ENCODE measurements at places on chromosomes 1 and 21.
A peak's percentile ranks its signal among the peaks of the same experiment; 100 is the strongest.

DNA sequence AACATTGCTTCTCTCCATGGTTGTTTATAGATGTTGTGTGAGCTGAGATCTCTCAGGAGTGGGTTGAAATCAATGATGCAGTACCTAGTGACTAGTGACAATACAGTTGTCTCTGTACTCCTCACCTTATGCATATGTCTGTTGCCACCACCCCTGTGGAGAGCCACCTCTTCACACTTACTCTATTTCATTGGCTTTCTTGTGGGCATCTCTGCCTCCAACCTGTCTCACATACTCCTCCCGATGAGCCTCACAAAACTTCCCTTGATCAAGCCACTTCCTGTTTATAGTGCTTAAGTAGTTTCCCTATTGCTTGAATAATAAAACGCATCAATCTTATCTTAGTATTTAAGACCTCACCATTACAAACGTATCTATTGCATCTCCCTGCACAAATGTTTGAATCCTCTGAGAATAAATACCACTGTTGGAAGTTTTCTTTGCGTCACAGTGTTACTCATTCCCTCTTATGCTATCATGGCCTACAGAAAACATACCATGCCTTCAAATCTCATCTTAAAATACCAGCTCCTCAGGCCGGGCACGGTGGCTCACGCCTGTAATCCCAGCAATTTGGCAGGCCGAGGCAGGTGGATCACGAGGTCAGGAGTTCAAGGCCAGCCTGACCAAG is 54.7 kb upstream of the GREM2 start:
- DNase-seq, result no peak

DNA sequence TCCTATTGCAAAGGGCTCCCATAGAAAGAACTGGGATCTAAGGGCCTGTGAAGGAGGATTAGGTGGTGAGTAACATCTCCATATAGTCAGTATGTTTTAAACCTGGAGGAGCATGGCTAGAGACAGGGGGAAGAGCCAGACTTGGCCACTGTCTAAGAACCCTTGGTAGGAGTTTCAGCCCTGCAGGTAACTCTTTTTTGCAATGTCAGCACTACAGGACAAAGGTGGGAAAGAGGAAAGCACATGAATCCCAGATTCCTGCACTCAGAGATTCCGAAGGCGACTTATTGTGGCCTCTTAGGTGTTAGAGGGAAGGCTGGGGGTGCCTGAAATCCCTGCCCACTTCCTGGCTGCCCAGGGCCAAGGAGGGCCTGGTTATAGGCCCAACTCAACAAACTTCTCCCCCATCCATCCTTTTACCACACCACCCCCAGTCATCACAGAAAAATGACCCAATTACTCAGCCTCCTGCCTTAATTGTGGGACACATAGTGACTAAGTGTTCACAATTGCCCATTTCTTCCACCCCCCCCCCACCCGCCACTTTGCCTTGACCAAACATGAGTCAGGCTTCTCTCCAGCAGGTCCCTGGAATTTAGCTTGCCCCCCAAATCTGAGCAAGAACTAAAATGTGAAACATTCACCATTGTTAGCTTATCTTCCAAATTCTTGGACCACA is 1.9 kb upstream of the NTNG1 start:
- no peak for DNase-seq

DNA sequence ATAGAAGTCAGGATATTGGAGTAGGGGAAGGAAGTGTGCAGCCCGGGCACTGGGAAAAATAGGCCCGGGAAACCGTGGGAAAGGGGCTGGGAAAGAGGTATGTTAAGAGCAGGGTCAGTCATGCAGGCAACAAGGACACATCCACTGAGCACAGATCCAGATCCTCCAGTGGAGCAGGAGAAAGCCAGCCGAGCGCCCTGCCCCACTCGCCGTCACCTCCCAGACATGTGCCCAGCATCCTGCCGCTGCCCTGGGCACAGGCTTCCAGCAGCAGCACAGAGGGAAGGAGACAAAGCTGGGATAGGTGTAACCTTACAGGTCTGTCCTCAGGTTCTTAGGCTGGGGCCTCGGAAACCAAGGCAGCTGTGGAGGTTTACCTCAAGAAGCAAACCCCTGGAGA is 64.2 kb downstream of the FAM163A start:
- DNase-seq, result no peak

DNA sequence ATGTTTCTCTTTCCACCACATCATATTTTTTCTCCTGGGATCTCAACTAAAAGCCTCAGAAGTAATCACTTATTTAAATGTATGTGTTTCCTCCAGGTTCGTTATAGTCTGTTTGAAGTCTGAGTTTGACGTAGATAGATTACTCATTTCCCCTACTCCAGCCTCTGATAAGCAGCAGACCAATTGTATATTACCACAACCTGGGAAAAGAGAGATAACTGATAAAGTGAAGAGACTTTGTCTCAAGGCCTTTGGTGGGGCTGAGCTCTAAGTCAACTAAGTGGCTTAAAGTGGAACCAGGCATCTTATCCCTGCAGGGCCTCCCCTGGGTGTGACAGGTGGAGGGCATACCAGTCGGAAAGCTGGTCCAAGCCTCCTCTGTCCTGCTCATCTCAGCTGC is 34.9 kb upstream of the CACNA1E start:
- no peak for DNase-seq

DNA sequence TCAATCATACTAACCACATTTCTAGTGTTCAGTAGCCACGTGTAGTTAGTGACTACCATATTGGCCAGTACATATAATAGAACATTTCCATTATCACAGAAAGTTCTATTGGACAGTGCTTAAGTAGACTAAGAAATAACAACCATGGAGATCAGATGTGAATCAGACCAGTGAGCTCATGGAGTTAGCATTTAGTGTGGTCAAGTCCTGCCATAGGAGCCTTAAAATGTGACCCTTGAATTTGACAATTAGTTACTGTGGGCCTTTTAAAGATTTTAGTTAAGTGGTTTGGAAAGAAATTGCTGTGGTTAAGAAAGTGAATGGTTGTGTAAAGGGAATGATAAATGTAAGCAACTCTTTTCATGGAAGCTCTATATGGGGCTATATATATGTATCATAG is 123.4 kb downstream of the POU2F1 start:
- DNase-seq, result no peak

DNA sequence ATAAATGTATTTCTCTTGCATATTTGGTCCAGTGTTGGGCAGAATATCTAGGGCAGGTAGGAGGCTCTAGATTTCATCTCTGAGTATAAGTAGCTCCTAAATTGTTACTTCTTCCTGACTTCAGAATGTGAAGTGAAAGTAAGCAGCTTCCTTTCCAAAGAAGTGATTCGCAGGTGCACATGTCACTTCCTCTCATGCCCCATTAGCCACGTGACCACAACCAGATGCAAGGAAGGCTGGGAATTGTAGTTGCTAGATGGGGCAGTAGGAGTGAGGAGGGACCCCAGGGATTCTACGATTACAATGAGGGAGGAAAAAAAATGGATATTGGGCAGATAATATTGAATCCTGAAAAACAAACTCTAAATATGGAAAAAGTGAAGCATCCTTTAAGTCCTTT is 113.2 kb upstream of the CYYR1 start:
- peak; percentile 50 for DNase-seq

GRCh38 chr1:155183775-155184221 is 10.1 kb downstream of the TRIM46 start:
- no peak for DNase-seq

- no peak for DNase-seq
Measured at GRCh38 chr1:204712708-204713430, 27.3 kb upstream of the LRRN2 start.

Data from activated CD4-positive, alpha-beta T cell treated with anti-CD3 and anti-CD28 coated beads, Interleukin-2, amount 10 ng/mL, durations not matched to agents 7 days and 5 days (primary cell).